Activated naive CD8-positive, alpha-beta T cell treated with anti-CD3 and anti-CD28 coated beads, Interleukin-2, amount 50 U/mL, for 24 hours (primary cell): ENCODE measurements at places on chromosomes 4 and X.

GRCh38 chr4:156473151-156473550 is 498.4 kb downstream of the PDGFC start:
- no peaks in the 10 kb centered on the region for H3K27me3 ChIP-seq
- no peak overlapping the region for H3K4me3 ChIP-seq
- DNase-seq: no peak
- H3K4me1 ChIP-seq: no peaks in the 10 kb centered on the region
- no peak overlapping the region for H3K27ac ChIP-seq
- H3K36me3 ChIP-seq: no peaks in the 10 kb centered on the region

GRCh38 chr4:9898596-9899305 is 117.3 kb downstream of the DRD5 start:
- H3K27ac ChIP-seq: no peak overlapping the region
- no peak for DNase-seq
- no peaks in the 10 kb centered on the region for H3K4me1 ChIP-seq
- H3K27me3 ChIP-seq: peaks cover 3% of the 10 kb centered on the region
- no peak overlapping the region for H3K4me3 ChIP-seq

DNA sequence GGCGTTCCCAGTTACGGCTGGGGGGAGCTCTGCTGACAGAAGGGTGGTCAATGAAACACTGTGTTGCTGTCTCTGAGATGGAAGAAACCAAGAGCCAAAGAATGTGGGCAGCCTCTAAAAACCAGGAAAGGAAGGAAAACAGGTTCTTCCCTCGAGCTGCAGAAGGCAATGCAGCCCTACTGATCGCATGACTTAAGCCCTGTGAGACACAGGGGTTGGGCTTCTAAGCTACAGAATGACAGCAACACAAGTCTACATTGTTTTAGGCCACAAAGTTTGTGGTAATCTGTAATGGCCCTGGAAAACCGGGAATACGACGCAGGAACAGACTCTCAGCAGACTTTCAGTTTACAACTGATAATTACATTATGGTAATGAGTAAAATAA is 38.2 kb upstream of the MTNR1A start:
- no peaks in the 10 kb centered on the region for H3K4me1 ChIP-seq
- no peaks in the 10 kb centered on the region for H3K27me3 ChIP-seq
- H3K27ac ChIP-seq: no peak overlapping the region
- H3K36me3 ChIP-seq: no peaks in the 10 kb centered on the region
- no peak overlapping the region for H3K4me3 ChIP-seq
- no peak for DNase-seq

DNA sequence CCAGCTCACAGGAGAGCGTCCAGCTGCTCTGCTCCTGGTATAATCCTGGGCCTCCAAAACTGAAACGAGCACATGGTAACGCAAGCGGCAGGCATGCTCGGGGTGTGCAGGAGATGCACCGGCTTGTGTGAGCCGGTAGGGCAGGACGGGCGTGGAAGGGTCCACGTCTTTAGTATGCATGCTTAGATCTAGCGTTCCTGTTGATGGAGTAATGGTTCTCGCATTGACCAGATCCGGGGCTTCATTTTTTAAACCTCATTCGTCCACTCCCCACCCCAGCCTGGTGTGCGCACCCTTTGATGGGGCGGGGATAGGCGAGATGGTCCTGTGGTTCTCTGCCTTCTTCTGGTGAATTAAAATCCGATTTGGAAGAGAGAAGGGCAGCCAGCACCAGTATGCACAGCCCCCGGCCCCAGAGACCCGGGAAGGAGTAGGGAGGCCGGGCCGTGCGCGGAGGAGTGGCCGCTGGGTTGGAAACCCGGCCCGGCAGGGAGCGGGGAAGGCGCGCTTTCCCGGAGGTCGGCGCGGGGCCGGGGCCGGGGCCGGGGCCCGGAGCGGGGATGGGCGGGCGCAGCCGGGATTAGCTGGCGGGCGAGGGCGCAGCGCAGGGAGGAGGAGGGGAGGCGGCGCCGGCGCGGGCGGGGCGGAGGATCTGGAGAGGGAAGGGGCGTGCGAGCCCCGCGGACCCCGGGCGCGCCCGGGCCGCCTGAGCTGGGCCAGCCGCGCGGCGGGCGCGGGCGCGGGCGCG is 39.9 kb downstream of the FAM149A start:
- DNase-seq: peak; percentile 14
- H3K36me3 ChIP-seq: no peaks in the 10 kb centered on the region
- H3K4me3 ChIP-seq: peak overlapping the region; percentile 63
- peaks cover 40% of the 10 kb centered on the region for H3K27me3 ChIP-seq

DNA sequence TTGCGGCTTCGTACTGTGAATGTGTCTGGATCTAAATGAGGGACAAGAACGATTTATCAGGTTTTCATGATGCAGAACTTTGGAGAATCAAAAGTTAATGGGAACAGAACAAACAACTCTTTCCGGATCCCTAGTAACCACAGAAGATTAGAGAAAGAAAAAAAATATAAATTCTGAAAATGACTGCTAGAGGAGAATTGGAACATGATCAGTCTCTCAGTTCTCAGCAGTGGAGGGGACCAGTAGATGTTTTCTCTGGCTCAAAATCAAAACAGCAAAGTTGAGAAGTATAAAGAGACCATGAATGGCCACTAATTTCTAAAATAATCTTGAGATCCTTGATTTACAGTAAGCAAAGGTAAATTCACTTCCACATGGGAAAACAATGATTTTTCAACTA is 38.1 kb upstream of the GK2 start:
- H3K36me3 ChIP-seq: no peaks in the 10 kb centered on the region
- H3K27me3 ChIP-seq: no peaks in the 10 kb centered on the region
- no peak overlapping the region for H3K27ac ChIP-seq
- H3K4me3 ChIP-seq: no peak overlapping the region

GRCh38 chrX:56564921-56565840 is 1.8 kb downstream of the UBQLN2 start:
- H3K4me1 ChIP-seq: peaks cover 30% of the 10 kb centered on the region
- peak overlapping the region; percentile 98 for H3K27ac ChIP-seq
- peaks cover 23% of the 10 kb centered on the region for H3K36me3 ChIP-seq
- peak overlapping the region; percentile 93 for H3K4me3 ChIP-seq
- H3K27me3 ChIP-seq: no peaks in the 10 kb centered on the region

GRCh38 chr4:17758485-17758884 is 22.9 kb downstream of the FAM184B start:
- H3K27ac ChIP-seq: no peak overlapping the region
- DNase-seq: no peak
- H3K27me3 ChIP-seq: peaks cover 3% of the 10 kb centered on the region

DNA sequence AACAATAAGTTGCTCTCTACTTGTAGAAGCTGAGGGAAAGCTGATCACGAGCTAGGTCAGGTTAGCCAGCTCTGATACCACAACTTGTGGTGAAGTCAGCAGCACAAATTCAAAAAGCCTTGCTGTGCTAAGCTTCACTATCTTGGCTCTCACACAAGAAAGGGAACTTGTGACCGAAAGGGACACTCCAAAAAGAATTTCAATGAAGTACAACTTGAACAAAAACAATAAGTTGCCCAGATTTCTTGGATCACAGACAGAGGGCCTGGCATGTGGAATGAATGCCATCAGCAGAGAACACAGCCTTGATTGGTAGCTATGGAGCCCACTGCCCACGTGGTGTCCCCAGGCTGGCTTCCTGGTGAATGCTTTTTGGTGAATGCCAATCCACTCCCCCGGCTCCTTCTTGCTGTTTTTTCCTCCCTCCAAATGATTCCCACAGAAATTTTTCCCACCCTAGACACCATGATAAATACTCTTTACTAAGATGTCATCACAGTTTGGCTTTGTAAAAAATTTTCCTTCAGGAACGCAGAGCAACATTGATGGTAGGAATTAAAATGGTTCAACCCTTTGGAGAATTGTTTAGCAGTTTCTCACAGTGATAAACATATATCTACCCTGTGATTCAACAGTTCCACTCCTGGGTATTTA is 82.6 kb downstream of the ANXA3 start:
- H3K27me3 ChIP-seq: no peaks in the 10 kb centered on the region
- no peak overlapping the region for H3K4me3 ChIP-seq
- peaks cover 38% of the 10 kb centered on the region for H3K4me1 ChIP-seq
- DNase-seq: no peak
- no peak overlapping the region for H3K27ac ChIP-seq

DNA sequence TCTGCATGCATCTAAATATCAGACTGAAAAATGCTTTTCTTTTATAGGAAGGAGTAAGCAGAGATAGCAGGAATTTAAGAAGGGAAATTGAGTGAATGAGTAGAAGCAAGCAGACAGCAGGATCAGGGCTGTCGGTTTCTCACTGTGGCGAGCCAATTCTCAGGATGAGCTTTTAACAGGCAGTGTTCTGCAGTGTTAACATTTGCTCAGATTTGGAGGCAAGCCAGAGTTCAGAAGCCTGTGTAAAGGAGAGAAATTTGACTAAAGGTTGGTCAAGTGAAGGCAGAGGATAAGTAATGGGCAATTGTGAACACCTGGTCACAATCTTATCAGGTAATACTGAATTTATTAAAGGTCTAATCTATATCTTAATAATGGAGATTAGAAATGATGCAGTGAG is 133.3 kb upstream of the MAGEB16 start:
- no peaks in the 10 kb centered on the region for H3K36me3 ChIP-seq
- no peak overlapping the region for H3K4me3 ChIP-seq
- H3K27me3 ChIP-seq: no peaks in the 10 kb centered on the region
- H3K4me1 ChIP-seq: no peaks in the 10 kb centered on the region
- H3K27ac ChIP-seq: no peak overlapping the region

DNA sequence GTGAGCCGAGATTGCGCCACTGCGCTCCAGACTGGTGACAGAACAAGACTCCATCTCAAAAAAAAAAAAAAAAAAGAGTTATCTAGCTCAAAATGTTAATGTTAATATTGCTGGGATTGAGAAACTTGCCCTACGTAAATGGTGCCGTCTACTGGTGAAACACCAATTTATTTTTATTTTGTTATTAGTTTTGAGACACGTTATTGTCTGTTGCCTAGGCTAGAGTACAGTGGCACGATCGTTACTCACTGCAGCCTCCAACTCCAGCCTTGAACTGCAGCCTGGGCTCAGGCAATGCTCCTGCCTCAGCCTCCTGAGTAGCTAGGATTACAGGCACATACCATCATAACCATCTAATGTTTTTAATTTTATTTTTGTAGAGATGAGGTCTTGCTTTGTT is 262.8 kb downstream of the BMPR1B start:
- H3K27ac ChIP-seq: no peak overlapping the region
- H3K36me3 ChIP-seq: no peaks in the 10 kb centered on the region
- H3K4me1 ChIP-seq: no peaks in the 10 kb centered on the region
- H3K4me3 ChIP-seq: no peak overlapping the region

DNA sequence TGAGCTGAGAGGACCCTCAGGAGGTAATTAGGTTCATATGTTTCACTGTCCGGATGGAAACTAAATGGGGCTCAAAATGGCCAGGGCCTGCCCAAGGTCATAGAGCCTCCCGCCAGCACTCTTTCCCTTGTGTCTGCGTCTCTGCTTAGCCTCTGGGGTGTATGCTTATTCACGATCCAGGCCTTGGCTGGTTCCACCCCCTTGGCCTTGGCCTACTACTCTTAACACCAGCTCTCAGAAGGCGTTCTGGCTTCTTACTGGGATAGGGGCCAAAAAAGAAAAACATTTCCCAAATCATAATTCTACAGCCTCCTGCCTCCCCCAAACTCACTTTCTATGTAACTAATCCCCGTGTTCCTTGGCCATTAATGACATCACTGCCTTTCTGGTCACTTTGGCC is 68.8 kb downstream of the RTL5 start:
- no peak overlapping the region for H3K27ac ChIP-seq
- no peaks in the 10 kb centered on the region for H3K4me1 ChIP-seq
- no peaks in the 10 kb centered on the region for H3K36me3 ChIP-seq
- no peak overlapping the region for H3K4me3 ChIP-seq

DNA sequence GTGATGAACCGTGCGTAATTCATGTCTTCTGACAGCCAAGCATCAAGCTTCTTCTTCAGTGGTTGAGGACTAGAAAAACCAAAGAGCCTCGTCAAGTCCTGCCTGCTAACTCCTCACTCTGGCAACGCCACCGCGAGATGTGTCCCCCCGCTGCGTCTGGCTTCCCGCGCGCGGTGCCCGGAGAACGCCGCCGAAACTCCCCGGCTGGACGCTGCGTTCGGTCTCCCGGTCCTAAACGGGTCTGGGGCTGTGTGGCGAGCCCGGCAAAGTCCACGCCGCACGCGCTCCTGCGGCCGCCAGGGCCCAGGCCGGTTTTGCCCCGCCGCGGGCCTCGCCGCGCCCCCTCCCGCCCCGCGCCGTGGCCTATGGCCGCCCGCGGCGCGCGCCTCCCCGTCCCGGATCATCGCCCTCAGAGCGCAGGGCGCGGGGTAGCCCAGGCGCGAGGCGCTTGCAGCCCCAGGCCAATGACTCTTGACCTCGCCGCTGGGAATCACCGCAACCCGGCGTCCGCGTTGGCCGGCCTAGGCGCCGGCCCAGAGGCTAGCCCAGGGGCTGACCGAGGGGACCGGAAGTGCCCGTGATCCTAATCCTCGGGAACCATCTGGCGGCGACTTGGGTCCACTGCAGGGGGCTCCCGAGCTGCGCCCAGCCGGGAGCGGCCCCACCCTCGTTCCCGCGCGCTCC is at the start of gene AADAT:
Gene AADAT (minus strand): TSS at position 289 of the 684 bp plus-strand sequence. CDS start 266 bp downstream, at position 23.
- H3K27ac ChIP-seq: no peak within 1 kb of the TSS
- peaks cover 30% of the 10 kb centered on the region for H3K27me3 ChIP-seq
- H3K36me3 ChIP-seq: no peaks in the 10 kb centered on the region
- DNase-seq: peak; percentile 45
- peak within 1 kb of the TSS; percentile 67 for H3K4me3 ChIP-seq

GRCh38 chr4:28469387-28469786 is 1608.7 kb downstream of the STIM2 start:
- no peaks in the 10 kb centered on the region for H3K4me1 ChIP-seq
- H3K27me3 ChIP-seq: no peaks in the 10 kb centered on the region
- no peak overlapping the region for H3K4me3 ChIP-seq
- H3K36me3 ChIP-seq: no peaks in the 10 kb centered on the region
- H3K27ac ChIP-seq: no peak overlapping the region

- DNase-seq: no peak
- H3K27me3 ChIP-seq: no peaks in the 10 kb centered on the region
- no peaks in the 10 kb centered on the region for H3K4me1 ChIP-seq
- no peak overlapping the region for H3K27ac ChIP-seq
- H3K36me3 ChIP-seq: no peaks in the 10 kb centered on the region
Observed at GRCh38 chr4:85409251-85409650, 65.7 kb upstream of the ARHGAP24 start.

- H3K27me3 ChIP-seq: no peaks in the 10 kb centered on the region
- no peak for DNase-seq
- H3K27ac ChIP-seq: no peak overlapping the region
- no peak overlapping the region for H3K4me3 ChIP-seq
- H3K36me3 ChIP-seq: no peaks in the 10 kb centered on the region
Observed at GRCh38 chrX:68717196-68717595, 69.7 kb downstream of the STARD8 start.

DNA sequence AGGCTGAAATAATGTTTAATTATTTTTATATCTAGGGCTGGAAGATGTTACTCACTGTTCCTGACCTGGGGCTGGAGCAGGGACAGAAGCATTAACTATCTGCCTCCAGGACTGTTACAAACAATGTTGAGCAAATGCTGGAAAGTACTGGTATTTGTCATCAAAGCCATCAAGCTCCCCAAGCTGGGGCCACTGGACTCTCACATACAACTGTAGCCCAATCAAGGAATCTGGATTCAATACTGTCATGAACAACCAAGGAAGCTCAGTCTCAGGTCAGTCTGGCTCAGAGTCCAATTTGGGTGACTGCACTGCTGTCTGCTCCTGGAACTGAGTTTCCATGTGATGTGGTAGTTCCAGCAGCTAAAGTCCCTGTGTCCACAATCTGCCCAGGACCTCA is 50.4 kb downstream of the APOO start:
- no peak overlapping the region for H3K27ac ChIP-seq
- H3K4me3 ChIP-seq: no peak overlapping the region
- H3K36me3 ChIP-seq: peaks cover 5% of the 10 kb centered on the region
- H3K27me3 ChIP-seq: no peaks in the 10 kb centered on the region
- H3K4me1 ChIP-seq: peaks cover 4% of the 10 kb centered on the region
- no peak for DNase-seq

- H3K36me3 ChIP-seq: no peaks in the 10 kb centered on the region
- H3K4me3 ChIP-seq: no peak overlapping the region
- no peaks in the 10 kb centered on the region for H3K27me3 ChIP-seq
Observed at GRCh38 chrX:98067611-98068010, 1183.9 kb downstream of the RPA4 start.
